ENCODE measurements at places on chromosomes 12 and 14. TPM values are rescaled to one million over a fixed set of nuclear protein-coding genes. Genes with fewer than 3 reads are reported as not detected.

- H3K27me3 ChIP-seq, result no peaks in the 10 kb centered on the region
- DNase-seq, result no peak
- H3K27ac ChIP-seq, result no peak overlapping the region
- H3K36me3 ChIP-seq, result no peaks in the 10 kb centered on the region
- no peaks in the 10 kb centered on the region for H3K4me1 ChIP-seq
Observed at GRCh38 chr14:54312166-54312801, 84.5 kb upstream of the CDKN3 start.

DNA sequence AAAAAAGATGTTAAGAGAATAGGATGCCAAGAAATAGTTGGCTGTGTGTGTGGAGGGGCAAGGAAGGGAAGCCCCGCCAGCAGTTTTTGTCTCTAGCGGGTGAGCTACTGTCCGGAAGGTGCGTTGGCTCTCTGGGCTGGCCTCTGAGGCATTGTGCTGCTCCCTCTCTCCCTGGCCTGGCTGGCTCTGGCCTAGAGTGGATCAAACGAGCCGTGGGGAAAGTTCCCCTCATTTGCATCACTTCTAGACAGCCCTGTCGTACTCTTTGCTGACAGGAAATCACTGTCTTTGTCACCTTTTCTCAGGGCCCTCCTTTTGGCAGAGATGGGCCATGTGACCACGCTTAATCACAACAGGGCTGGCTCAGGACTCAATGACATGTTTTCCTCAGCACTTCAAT lies 236.1 kb upstream of the NPAS3 start:
- H3K27ac ChIP-seq, result no peak overlapping the region
- no peak for DNase-seq
- no peaks in the 10 kb centered on the region for H3K4me1 ChIP-seq
- no peak overlapping the region for H3K4me3 ChIP-seq
- H3K36me3 ChIP-seq, result no peaks in the 10 kb centered on the region

DNA sequence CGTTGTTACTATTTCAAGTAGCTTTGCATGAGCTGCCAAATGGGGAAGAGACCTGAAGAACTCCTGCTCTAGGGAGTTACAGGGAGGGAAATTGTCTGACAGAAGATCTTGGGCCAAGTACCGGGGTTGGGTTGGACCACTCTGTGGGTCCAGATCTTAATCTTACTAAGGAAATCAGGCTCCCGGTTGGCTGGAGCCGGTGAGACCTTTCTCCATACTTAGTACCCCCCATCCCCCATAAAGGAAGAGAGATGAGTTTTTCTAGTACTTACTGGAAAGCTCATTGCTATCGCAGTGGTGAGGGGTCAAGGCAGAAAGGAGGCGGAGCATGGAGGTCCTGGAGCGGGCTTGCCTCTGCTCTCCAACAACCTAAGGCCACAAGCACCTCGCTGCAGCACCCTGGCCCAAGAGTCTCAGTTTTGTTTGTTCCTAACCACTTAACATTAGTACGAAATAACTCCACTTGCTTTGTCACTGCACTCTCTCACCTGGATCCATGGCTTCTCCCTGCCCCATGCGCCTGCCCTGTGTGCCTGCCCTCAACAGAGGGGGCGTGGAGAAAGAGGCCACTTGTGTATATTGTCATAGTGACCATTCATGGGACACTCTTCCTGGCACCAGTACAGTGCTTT lies 6.8 kb upstream of the UNC119B start:
- no peak overlapping the region for H3K27ac ChIP-seq
- DNase-seq, result no peak
- no peak overlapping the region for H3K4me3 ChIP-seq
- no peaks in the 10 kb centered on the region for H3K27me3 ChIP-seq

DNA sequence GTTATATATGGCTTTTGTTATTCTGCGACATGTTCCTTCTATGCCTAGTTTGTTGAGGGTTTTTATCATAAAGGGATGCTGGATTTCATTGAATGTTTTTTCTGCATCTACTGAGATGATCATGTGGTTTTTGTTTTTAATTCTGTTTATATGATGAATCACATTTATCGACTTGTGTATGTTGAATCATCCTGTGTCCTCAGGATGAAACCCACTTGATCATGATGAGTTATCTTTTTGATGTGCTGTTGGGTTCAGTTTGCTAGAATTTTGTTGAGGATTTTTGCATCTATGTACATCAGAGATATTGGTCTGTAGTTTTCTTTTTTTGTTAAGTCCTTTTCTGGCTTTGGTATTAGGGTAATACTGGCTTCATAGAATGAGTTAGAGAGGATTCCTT lies 291.2 kb downstream of the AKAP6 start:
- H3K27me3 ChIP-seq, result no peaks in the 10 kb centered on the region
- H3K4me3 ChIP-seq, result no peak overlapping the region

DNA sequence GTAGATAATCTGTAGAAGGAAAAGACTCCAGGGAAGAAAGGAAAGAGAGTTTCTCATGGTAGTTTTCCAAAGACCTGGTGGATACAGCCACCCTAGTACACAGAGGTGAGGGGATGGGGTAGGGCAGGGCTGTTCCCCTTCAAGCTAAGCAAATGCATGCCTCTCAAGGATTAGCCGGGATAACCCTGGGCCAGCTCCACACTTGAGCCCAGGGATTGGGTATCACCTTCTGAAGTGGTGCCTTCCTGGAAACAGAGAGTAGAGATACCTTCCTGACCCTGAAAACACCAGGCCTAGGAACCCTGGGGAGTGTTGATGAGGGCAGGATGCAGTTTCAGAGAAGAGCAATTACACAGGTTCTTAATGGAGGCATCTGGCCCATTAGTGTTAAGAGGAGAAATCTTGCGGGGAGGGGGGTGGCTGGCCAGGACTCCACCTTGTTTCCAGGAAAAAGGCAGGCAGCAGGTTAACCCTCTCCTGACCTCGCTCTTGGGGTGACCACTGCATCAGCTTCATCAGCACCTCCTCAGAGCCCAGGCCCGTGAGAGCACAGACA lies 106.9 kb upstream of the TMEM233 start:
- no peaks in the 10 kb centered on the region for H3K4me1 ChIP-seq
- no peak for DNase-seq
- no peaks in the 10 kb centered on the region for H3K27me3 ChIP-seq

DNA sequence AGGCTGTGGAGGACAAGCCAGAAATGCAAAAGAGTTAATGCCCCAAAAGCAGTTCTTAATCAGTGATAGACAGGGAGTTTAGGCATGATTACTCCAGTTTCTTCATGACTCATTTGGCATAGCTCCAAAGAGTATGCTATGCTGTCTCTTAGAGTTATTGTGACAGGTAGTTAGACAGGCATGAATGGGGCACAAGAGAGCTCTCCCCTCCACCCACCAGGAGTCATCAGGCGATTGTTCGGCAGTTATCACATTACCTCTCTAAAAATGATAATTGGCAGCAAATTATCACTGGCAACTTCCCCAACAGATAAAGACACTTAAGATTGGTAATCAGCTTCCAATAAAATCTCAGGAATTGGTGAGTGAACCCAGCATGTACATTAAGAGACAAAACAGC lies 320.1 kb downstream of the DAD1 start:
- H3K4me1 ChIP-seq, result no peaks in the 10 kb centered on the region
- no peaks in the 10 kb centered on the region for H3K27me3 ChIP-seq
- DNase-seq, result no peak
- H3K36me3 ChIP-seq, result no peaks in the 10 kb centered on the region

EPYC gene
- not detected for total RNA-seq

CCDC175 gene
- not detected for total RNA-seq

LMNTD1 gene
- not detected for total RNA-seq

TROAP gene
- total RNA-seq, result 33.6 TPM

GRCh38 chr12:58242796-58243630 lies 301.6 kb downstream of the ATP23 start:
- no peak overlapping the region for H3K27ac ChIP-seq
- no peaks in the 10 kb centered on the region for H3K27me3 ChIP-seq
- H3K4me3 ChIP-seq, result no peak overlapping the region
- no peaks in the 10 kb centered on the region for H3K36me3 ChIP-seq
- DNase-seq, result no peak

FGF6 gene
- not detected for total RNA-seq

GRCh38 chr12:54612225-54612750 lies 22.4 kb downstream of the LACRT start:
- H3K36me3 ChIP-seq, result no peaks in the 10 kb centered on the region
- H3K27me3 ChIP-seq, result no peaks in the 10 kb centered on the region
- H3K27ac ChIP-seq, result no peak overlapping the region
- no peak overlapping the region for H3K4me3 ChIP-seq

GRCh38 chr12:59370933-59371332 lies 224.9 kb upstream of the SLC16A7 start:
- H3K27ac ChIP-seq, result no peak overlapping the region
- H3K4me1 ChIP-seq, result no peaks in the 10 kb centered on the region
- DNase-seq, result no peak
- H3K36me3 ChIP-seq, result no peaks in the 10 kb centered on the region
- no peaks in the 10 kb centered on the region for H3K27me3 ChIP-seq
- no peak overlapping the region for H3K4me3 ChIP-seq

DNA sequence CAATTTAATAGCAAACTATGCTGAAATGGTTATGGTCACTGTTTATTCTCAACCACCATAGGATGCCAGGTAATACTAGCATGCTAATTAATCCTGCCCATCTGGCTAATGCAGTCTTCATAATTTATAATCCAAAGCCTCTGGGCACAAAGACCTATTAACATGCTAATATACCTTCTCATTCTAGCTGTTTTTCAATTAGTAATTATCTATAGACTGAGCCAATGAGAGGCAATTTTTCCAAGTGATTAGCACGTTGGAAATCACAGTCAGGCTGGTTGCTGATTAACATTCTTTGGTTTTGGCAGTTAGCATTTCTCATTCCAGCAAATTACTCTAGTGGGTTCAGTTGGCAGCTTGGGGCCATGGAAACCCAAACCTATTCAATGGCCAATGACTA lies 357.2 kb downstream of the SEC23A start:
- H3K36me3 ChIP-seq, result no peaks in the 10 kb centered on the region
- no peaks in the 10 kb centered on the region for H3K4me1 ChIP-seq
- no peak for DNase-seq
- no peak overlapping the region for H3K4me3 ChIP-seq

Data from CD8-positive, alpha-beta memory T cell (primary cell).